ENCODE measurements at places on chromosomes 11 and 22.
A peak's percentile ranks its signal among the peaks of the same experiment; 100 is the strongest.

- DNase-seq, result no peak
These were observed 133.6 kb upstream of the PLET1 start for GRCh38 chr11:112394304-112394703.

GRCh38 chr11:118646393-118646792 lies 33.1 kb downstream of the TREH start:
- DNase-seq, result no peak

DNA sequence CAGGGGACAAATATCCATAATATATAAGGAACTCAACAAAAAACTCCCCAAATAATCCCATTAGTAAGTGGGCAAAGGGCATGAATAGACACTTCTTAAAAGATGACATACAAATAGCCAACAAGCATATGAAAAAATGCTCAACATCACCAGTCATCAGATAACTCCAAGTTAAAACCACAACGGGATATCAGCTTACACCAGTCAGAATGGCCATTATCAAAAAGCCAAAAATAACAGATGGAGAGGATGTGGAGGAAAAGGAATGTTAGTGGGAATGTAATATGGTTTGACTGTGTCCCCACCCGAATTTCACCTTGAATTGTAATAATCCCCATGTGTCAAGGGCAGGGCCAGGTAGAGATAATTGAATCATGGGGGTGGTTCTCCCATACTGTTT lies 350.1 kb downstream of the GUCY1A2 start:
- no peak for DNase-seq

- no peak for DNase-seq
These were observed 62.2 kb downstream of the ARFGAP3 start for GRCh38 chr22:42794551-42795510.

GRCh38 chr22:39658367-39658766 lies 87.8 kb downstream of the CACNA1I start:
- DNase-seq, result peak; percentile 36

DNA sequence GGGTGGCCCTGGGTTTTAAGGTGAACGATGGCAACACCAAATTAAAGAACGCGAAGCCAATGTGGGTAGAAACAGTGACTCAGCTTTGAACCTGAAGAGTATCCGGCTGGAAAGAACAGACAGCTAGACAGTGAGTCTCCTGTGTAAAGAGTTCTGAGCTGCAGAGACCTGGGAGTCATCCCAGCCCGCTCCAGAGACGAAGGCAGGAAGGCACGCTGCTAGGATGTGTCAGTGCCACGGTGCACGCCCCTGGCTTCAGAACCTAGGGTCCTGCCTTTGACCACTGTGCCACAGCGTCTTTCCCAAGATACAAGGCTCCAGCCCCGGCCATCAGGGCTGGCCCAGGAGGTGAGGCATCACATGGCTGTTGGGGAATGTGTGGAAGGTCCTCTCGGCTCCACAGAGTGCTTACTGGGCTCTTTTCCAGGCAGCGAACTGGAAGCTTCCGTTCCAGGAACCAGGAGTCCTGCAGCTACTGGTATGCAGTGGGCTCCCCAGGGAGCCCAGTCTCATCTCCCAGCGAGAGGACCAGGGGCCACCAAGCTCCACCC lies 29.9 kb downstream of the LRFN4 start:
- DNase-seq, result peak; percentile 79

- no peak for DNase-seq
These were observed 31.7 kb upstream of the TMPRSS4 start for GRCh38 chr11:118045191-118045590.

- DNase-seq, result no peak
These were observed 41.0 kb downstream of the CELF1 start for GRCh38 chr11:47511917-47512316.

GRCh38 chr22:25370322-25370721 lies 150.9 kb downstream of the CRYBB2 start:
- no peak for DNase-seq

Data from A673 (cell line).